ENCODE measurements at places on chromosomes 16 and 17.

DNA sequence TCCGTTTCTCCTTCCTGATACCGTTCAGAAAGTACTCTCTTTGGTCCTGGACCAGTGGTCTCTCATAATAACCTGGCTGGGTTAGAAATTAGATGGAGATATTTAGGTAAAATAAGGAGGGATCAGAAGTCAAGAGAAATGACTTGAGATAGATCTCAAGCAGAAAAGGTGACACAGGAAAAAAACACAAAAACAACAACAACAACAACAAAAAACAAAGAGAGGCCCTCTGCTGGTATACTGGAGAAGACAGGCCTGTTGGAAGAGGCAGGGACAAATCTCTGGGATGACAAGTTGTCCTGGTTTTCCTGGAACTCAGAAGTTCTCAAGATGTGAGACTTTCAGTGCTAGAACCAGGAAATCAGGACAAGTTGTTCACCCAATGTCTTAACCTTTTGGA lies 430.5 kb downstream of the SHISA9 start:
- DNase-seq, result no peak

- peak; percentile 77 for DNase-seq
Measured at GRCh38 chr16:17258848-17259713, 211.7 kb downstream of the XYLT1 start.

- DNase-seq, result no peak
Measured at GRCh38 chr16:476039-476438, 50.6 kb downstream of the RAB11FIP3 start.

DNA sequence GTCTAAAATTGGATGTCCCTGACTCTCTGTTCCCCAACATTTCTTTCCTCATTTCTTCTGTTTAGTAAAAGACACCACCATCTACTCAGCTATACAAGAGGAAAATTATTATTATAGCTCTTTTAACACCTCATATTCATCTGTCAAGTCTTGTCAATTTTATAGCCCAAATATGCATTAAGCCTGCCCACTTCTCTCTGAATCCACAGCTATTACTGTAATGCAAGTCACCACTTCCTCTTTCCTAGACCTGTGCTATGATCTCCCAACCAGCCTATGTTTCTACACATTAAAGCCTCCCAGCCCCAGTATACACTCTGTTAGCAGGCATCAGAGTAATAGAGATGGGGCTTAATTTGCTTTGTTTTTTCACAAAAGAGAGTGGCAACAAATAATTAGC lies 252.9 kb downstream of the GRIN2A start:
- peak; percentile 22 for DNase-seq

DNA sequence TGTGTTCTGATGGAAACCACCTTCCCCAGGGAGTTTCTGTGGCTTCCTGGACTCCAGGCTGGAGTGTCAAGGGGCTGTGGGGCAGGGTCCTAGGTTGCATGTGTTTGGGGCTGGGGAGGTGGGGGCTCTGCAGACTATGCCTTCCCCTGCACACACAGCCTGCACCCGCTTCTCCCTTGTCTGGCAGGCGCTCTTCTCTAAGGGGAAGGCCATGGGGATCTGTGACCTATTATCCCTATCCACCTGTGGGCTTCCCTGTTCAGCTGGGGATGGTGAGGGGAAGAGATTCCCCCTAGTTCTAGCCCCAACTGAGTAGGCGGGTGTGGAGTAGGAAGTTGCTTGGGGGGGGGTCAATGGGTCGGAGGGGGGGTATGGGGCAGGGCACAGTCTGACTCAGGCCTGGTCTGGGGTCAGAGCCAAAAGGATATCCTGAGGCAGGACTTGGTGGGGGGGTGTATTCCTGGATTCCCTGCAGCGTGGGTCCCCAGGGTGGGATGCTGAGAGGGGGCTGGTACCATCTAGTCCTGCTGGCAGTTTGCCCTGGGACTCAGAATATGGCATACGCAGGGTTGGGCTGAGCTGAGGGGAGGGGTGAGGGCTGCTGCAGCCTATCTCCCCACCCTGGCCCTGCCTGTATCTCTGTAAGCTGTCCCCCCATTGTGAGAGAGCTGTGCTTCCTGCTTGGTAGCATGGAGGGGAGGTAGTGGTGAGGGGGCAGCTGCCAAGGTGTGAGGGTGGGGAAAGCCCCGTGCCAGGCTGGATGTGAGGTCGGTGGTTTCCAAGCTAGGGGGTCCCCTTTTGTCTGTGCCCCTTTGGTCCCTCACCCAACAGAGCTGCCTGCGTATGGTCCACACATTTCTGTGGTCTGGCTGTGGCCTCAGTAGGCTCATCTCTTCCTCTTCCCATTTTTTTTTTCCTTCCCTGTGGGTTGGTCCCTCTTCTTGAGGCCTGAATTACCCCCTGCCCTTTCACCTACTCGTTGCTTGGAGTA lies 14.7 kb downstream of the RARA start:
- no peak for DNase-seq

DNA sequence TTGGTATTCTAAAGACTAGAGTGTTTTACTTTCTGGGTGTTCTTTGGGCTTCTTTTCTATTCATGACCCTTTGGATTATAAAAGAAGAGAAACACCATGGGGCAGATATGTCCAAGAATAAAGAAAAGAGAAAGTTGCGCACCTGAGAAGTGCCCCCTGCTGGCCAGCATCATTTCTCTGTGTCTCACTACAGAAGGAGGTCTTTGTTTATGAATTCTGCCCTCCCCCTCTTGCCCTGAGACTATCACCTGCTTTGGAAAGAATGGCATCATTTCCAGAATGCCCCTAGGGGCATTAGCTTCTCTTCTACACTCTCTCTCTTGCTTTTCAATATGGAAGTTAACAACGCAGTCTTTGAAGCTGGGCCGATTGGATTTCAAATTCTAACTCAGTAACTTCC lies 45.0 kb downstream of the CDH13 start:
- no peak for DNase-seq

DNA sequence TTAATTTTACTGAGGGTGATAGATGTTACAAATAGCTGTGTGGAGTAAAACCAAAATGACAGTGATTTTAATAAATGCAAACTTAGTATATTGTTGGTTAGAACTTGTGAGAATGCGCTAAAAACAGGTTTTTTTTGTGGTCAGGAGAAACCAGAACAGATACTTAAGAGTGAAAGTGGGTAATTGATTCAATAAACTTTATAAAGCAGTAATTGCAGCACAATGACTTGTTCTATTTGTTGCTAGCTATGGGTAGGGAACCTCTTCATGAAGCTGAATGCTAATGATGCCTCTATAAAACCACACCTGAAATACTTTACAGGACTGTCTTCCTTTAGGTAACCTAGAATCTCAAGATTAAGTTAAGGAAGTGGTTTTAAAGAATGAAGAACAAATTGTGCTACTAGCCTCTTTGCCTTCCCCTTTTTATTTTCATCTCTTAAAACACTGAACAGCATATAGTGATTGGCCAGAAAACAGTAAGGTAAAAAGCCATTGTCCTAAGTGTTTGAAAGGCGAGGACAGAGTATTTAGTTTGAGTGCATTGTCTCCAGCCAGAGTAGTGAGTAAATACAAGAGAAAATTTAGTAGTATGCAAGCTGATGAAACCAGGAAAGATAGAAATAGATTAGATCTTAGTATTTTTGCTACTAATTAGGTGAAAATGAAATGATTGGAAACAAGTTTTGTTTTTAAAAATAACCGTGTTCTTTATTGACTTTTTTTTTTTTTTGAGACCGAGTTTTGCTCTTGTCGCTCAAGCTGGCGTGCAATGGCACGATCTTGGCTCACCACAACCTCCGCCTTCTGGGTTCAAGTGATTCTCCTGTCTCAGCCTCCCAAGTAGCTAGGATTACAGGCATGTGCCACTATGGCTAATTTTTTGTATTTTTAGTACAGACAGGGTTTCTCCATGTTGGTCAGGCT lies 6.0 kb downstream of the GGNBP2 start:
- DNase-seq, result peak; percentile 50

GRCh38 chr16:87426423-87427215 lies 34.5 kb downstream of the MAP1LC3B start:
- DNase-seq, result no peak

GRCh38 chr17:48563385-48563838 lies 14.7 kb downstream of the HOXB4 start:
- no peak for DNase-seq

DNA sequence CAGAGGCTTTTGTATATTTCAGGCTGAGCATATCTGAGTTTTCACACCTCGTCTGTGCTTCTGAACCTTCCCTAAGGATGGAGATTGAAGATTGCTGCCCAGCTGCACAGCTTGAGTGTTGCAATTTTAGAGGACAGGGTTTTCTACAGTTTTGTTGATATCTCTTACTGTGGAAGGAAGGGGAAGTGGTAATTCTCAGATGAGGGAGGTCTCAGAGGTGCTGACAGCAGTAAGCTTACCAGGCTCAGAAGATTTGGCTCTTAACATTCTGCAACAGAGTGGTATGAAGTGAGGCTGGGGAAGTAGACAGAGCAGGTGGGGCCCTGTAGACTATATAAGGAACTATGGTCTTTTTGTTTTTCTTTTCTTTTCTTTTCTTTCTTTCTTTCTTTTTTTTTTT lies 45.8 kb upstream of the ARHGAP17 start:
- peak; percentile 68 for DNase-seq

DNA sequence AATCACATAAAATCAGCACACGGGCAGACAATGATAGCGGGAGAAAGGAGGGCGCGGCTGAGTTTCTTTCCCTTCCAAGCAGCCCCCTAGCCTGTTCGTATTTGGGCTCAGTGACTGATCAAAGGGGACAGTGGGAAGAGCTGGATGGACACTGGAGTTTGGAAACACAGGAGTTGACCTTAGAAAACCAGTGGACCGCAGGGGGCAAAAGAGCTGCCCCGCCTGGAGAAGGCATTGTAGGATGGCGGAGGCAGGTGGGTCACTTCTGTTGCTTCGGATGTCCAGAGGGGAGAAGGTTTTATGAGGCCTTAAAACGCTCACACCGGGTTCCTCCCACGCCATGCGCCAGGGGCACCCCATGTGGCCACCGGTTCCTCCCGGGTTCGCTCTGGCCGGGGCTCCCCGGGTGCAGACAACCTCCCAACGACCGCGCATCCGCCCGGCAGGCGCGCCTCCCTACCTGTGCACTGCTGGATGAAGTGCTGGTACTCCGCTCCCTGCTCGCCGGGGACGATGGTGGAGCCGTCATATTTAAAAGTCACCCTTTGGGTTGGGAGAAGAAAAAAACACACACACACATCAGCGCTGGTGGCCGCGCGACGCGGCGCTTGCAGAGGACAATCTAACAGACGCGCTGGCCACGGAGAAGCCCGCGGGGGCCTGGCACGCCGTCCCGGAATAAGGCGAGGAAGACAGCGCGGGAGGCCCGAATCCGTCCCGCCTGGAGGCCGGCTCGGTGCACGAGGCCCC lies 662 bp downstream of the COTL1 start:
- DNase-seq, result peak; percentile 56

DNA sequence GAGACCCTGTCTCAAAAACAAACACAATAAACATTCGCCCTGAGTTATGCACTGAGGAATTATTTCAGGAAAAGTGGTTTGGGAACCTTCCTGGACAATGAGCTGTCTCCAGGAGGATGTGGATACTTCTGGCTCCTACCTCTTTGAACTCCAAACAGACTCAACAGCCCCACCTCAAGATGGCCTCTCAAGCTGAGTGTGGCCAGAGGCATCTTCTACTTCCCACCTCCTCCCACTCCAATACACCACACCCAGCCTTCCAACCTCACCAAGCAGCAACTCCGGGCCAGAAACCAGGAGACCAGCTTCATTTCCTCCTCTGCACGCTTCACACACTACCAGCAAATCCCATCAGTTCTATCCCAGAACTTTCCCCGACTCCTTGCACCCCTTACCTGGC lies 11.6 kb downstream of the HBQ1 start:
- DNase-seq, result no peak

- DNase-seq, result no peak
Measured at GRCh38 chr17:16818340-16818739, 128.3 kb downstream of the CCDC144A start.

DNA sequence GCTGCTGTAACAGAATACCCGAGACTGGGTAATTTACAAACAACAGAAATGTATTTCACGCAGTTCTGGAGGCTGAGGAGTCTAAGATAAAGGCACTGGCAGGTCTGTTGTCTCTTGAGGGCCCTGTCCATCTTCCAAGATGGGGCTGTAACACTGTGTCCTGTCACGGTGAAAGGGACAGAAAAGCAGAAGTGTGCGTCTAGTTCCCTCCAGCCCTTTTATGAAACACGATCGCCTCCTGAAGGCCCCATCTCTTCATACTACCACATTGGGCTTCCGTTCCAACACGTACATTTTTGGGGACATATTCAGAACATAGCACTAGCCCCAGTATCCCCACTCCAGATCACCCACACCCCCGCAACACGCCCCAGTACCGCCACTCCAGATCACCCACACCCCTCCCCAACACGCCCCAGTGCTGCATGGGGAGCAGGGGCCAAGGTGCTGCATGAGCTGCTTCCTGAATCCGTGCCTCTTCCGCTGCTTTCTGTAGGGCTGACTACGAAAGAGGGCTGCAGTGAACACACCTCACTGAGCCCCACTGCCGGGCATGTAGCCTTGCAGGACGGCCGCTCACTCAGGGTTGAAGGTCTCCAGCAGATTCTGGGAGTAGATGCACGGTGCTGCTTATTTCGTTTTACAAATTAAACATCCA lies 91.9 kb downstream of the RPTOR start:
- no peak for DNase-seq

All from GM20000 (cell line).